HuH-7 (cell line): ENCODE measurements at places on chromosomes 6 and 20.

- no peak for DNase-seq
Measured at GRCh38 chr6:132964101-132964867, 149.9 kb downstream of the RPS12 start.

DNA sequence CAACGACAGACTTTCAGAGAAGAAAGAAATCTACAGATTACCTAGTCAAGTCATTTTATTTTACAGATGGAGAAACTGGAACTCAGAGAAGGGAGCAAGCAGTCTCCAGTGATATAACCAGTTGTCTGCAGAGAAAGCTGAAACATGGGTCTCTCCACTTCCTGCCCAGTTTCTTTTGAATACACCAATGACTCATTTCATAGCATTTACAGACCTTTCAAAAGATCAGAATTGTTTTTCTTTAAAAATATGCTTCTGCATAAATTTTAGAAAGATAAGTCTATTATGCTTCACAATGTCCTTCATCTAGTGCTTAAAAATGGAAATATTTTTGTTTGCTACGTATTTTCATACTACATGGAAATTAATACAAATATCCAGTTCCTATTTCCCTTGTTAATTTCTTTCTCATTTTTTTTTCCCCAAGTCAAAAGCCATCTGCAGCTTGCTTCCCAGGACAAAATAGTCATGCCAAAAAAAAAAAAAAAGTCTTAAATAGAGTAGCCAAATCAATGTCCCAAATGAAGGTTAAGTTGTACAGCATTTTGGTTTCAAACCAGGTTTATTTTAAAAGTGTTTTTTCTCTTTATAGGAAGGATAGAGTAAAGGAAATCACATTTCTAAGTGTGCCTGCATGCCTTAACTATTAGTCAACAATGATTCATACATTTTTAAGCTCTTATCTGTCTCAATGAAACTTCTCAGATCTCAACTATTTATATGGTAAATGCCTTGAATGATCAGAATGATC lies 36.9 kb downstream of the ARHGAP18 start:
- DNase-seq, result no peak

GRCh38 chr20:48210111-48211027 lies 425.1 kb upstream of the SULF2 start:
- no peak for DNase-seq

DNA sequence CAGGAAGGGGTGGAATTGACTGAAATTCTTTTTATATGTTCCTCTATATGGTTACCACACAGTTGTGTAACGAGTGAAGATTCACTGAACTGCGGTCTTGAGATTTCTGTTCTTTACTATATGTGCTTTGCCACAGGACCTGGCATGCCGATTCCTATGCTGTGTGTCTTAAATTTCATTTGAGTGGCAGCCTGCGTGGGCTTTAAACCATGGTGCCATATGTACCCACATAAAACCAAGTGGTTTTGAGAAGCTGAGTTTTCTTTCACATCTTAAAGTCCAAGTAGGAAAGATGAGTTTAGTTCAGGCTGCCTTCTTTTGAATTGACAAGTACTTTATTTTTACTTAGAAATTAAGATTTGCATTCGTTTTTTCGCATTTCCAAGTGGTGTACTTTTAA lies 101.1 kb downstream of the DOK5 start:
- no peak for DNase-seq

- DNase-seq, result no peak
Measured at GRCh38 chr6:53294095-53294494, 54.7 kb downstream of the ELOVL5 start.

DNA sequence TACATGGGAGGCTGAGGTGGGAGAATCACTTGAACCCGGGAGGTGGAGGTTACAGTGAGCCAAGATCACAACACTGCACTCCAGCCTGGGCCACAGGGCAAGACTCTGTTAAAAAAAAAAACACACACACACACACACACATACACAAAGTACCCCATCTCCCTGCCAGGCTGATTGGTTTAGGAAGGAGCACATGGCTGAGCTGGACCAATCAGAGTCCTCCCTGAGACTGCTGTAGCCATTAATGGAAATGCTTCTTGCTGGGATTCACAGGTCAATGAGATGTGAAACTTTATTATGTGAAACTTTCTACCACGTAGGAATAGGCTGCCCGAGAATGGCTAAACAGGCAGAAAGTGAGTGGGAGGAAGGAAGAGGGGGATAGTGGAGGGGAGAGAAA lies 2.9 kb downstream of the TREM1 start:
- no peak for DNase-seq

GRCh38 chr6:35318196-35319171 lies 20.9 kb downstream of the DEF6 start:
- peak; percentile 86 for DNase-seq

DNA sequence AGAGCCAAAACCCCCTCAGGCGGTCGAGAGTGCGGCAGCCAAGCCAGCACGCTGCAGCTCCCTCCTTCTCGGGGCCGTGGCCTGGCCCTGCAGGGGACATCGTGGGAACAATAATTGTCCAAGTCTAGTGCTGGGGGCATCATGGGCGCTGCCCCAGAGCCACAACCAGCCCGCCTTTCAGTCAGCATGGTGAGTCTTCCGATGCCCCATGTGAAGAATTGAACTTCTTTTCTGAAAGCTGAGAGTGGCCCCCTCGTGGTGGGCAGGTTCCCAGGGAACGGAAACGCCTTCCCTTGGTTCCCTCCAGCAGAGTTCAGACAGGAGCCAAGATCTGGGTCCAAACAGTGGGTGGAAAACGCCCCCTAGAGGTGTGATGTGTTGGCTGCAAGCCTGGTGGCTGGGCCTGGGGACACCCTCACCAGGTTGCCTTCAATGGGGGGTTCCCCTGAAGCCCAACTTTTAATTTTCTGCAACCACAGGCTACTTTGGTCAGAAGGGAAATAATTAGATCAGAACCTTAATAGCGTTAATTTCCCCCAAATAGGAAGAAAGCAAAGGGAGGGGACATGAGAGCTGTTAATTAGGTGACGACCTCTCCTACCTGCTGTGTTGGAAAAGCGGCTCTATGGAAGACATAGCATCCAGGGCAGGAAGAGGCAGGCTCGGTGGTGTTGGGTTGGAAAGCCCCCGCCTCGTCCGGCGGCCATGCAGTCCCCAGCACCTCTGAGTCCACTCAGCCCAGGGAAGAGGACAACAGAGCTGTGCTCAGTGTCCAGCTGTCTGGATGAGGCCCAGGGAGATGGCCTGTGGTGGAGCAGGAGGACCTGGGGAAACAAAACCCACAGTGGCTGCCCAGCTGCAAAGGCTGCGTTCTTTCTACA lies 4.7 kb upstream of the MRGBP start:
- DNase-seq, result peak; percentile 98

DNA sequence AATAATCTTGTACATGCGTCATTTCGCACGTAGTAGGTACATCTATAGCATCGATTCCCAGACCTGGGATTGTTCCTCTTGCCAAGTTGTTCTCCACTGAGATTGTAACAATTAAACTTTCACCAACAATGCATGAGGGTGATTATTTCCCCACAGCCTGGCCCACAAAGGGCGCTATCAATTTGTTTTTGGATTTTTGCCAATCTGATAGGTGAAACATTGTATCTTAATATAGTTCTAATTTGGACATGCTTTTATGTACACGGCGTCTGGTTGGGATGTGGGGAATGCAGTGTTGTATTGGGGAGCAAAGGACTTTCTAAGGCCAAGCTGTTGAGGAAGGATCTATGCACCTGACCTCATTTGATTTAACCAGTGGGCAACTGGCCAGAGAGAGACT lies 59.5 kb downstream of the VEGFA start:
- no peak for DNase-seq

- no peak for DNase-seq
Measured at GRCh38 chr6:107196152-107196551, 80.8 kb upstream of the BEND3 start.

DNA sequence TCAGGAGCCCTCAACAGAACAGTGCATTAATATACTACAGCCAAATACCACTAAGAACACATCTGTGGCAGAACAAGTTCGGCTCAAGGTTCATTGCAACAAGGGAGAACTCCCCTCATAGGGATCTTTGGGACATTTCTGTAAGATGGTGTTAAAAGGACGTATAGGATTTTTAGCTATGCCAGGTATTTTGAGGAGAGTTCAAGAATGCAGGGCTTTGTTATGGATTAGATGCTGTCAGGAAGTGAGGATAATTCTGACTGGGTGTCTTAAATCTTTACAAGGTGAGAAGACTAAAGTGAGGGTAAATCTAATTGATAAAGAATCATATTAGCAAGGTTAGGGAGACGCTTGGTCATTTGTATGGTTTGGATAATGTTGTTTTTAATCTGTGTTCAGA lies 83.7 kb upstream of the AHI1 start:
- DNase-seq, result no peak

DNA sequence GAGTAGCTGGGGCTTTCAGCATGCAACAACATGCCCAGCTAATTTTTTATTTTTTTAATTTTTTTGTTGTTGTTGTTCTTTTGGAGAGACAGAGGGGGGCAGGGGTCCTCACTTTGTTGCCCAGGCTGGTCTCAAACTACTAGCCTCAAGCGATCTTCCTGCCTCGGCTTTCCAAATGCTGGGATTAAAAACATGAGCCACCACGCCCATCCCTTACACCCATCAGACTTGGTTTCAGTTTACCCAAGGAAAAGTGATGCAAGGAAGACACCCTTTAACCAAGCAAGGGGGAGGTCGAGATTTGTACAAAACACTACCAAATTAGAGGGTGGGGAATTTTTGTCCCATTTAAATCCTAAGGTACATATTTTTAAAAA lies 210.1 kb downstream of the ARHGAP18 start:
- no peak for DNase-seq

- DNase-seq, result no peak
Measured at GRCh38 chr6:2669067-2669700, 81.5 kb downstream of the MYLK4 start.

- DNase-seq, result no peak
Measured at GRCh38 chr20:47544852-47545251, 43.2 kb downstream of the NCOA3 start.

GRCh38 chr20:36969478-36970186 lies 18.1 kb upstream of the SAMHD1 start:
- DNase-seq, result no peak

DNA sequence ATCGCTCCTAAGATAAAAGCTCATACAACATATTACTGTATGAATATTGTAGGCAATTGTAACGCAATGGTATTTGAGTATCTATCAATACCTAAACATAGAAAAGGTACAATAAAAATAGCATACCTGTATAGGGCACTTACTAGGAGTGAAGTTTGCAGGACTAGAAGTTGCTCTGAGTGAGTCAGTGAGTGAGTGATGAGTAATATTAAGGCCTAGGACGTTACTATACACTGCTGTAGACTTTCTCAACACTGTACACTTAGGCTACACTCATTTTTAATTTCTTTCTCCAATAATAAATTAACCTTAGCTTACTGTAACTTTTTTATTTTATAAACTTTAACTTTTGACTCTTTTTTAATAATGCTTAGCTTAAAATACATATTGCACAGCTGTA lies 546.9 kb downstream of the HACE1 start:
- DNase-seq, result no peak

GRCh38 chr6:33604941-33605854 lies 15.9 kb upstream of the ITPR3 start:
- no peak for DNase-seq

GRCh38 chr6:116842459-116842858 lies 13.6 kb upstream of the GPRC6A start:
- DNase-seq, result no peak

- DNase-seq, result no peak
Measured at GRCh38 chr6:20467437-20467836, 65.8 kb downstream of the E2F3 start.

DNA sequence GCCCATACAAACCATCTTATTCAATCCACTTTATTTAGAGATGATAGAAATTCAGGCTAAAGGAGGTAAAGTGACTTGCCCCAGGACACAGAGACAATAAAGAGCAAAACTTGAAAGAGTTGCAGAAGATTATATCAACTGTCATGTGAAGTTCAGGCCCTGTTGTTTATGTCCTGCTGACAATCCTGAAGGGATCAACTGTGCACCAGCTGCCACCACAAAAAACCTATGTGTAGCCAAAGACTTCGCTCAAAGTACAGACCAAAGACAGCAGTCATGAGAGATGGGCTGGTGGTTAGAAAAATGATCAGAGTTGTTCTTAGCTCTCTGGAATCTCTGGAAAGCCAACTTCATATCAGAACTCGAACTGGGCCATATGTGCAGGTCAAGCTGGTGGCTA lies 16.0 kb upstream of the CITED2 start:
- DNase-seq, result no peak

GRCh38 chr6:17178326-17178725 lies 76.5 kb downstream of the STMND1 start:
- DNase-seq, result no peak

- no peak for DNase-seq
Measured at GRCh38 chr20:15113144-15113773, 775.8 kb upstream of the FLRT3 start.

DNA sequence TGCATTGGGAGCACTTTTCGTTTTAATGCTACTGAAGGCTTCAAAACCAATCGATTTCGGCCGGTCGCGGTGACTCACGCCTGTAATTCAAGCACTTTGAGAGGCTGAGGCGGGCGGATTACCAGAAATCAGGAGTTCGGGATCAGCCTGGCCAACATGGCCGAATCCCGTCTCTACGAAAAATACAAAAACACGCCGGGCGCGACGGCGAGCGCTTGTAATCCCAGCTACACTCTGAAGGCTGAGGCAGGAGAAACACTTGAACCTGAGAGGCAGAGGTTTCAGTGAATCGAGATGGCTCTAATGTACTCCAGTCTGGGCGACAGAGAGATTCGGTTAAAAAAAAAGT lies 58.4 kb downstream of the TRIM38 start:
- DNase-seq, result no peak

GRCh38 chr20:5656126-5656525 lies 94.1 kb upstream of the SHLD1 start:
- DNase-seq, result no peak

GRCh38 chr20:20237093-20237959 lies 130.6 kb upstream of the INSM1 start:
- peak; percentile 86 for DNase-seq

DNA sequence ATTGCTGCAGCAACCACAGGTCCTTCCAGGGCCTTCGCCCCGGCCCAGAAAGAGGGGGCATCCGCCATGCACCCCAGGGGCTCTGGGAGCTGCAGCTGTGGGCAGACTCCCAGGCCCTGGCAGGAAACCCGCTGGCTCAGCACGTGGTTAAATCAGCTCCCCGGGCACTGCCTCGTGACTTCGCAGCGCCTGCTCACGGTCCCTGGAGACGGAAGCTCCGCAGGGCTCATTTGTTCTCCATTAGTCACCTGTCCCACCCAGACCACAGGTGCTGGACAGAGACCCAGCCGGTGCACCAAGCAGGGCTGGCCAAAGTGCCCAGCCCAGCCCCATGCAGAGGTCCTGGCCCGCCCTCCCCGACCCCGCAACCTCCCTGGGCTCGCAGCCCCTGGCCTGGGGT lies 14.7 kb downstream of the KCNQ2 start:
- no peak for DNase-seq

- no peak for DNase-seq
Measured at GRCh38 chr6:149118737-149119653, 198.5 kb upstream of the TAB2 start.

DNA sequence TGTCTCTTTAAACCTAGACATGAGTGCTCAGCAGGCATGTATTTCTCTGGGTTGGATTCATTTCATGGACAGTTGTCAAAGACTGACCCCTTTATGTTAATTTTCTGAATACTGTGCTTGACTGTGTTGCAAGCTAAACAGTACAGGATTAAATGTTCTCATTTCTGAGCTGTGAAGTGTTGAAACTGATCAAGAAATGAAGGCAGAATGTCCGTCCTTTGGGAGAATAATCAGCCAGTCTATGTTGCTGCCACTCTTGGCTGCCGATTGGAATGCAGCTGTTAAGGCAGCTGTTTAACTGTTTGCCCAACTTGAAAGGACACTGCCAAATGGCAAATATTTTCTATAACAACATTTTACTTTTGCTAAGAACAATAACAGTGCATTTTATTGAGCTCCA lies 87.3 kb downstream of the CEP57L1 start:
- DNase-seq, result no peak
